Right hindlimb (tissue), 1 donor: ENCODE measurements at places on chromosomes 2 and 18.

GRCh38 chr2:37637190-37637860 is 34.1 kb downstream of the CDC42EP3 start:
- DNase-seq, result no peak

GRCh38 chr2:46095830-46096229 is 201.4 kb upstream of the EPAS1 start:
- DNase-seq, result no peak

DNA sequence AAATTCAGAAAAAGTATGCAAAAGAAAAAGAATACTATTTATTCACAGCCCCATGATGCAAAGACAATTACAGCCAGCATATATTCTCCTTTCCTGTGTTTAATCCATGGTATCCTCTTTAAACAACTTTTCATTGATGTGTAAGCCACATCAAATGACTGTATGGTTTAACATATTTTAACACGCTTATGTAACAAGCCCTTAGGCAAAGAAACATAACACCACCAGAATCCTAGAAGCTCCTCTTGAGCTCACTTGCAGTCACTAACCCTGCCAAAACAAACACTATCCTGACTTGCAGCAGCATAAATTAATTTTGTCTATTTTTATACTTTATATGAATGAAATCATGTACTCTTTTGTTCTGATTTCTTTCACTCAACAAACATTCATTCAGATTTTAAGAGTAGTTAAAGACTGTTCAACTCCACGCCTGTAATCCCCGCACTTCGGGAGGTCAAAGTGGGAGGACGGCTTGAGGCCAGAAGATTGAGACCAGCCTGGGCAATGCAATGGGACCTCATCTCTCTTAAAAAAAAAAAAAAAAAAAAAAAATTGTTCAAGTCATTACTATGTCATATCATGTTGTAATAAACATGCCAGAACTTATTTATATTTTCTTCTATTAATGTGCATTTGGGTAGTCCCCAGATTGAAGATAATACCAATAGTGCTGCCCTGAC is 226.3 kb downstream of the NBAS start:
- no peak for DNase-seq

DNA sequence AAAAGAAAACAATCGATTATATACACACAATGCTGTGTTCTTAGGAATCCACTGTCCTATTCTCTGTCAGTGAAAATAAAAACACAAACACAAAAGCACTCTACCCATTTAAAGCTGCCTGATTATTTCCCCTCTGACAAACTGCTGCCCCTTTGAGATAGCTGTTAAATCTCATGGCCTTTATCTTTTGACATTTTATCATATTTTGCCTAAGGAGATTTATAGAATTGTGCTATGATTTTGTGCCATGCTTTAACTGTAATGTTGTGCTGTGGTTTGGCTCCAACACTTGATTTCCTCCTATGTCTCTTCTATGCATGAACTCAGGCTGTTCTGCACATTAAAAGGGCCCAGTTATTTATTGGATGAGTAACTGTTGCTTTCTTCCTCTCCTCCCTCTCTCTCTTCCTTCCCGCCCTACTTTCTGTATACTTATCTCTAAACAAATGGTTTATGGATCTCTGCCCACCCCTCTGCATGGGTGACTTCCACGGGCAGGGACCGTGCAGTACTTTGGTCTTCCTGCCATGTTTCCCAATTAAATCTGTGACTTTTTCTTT is 1096.6 kb downstream of the TSN start:
- DNase-seq, result no peak

DNA sequence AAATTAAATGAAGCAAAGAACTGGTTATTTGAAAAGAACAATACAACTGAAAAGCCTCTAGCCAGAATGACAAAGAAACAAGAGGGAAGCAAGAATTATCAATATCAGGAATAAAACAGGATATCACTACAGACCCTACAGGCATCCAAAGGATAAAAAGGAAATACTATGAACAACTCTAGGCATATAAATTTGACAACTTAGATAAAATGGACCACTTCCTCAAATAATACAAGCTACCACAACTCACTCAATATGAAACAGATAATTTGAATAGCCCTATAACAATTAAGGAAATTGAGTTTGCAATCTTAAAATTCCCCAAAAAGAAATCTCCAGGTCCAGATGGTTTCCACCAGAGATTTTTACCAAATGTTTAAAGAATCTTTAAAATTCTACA is 19.8 kb downstream of the RPRD1A start:
- DNase-seq, result no peak

- DNase-seq, result no peak
These were observed 432.0 kb upstream of the FAM98A start for GRCh38 chr2:34031097-34031496.

GRCh38 chr2:235654103-235654813 is 160.4 kb downstream of the AGAP1 start:
- no peak for DNase-seq

DNA sequence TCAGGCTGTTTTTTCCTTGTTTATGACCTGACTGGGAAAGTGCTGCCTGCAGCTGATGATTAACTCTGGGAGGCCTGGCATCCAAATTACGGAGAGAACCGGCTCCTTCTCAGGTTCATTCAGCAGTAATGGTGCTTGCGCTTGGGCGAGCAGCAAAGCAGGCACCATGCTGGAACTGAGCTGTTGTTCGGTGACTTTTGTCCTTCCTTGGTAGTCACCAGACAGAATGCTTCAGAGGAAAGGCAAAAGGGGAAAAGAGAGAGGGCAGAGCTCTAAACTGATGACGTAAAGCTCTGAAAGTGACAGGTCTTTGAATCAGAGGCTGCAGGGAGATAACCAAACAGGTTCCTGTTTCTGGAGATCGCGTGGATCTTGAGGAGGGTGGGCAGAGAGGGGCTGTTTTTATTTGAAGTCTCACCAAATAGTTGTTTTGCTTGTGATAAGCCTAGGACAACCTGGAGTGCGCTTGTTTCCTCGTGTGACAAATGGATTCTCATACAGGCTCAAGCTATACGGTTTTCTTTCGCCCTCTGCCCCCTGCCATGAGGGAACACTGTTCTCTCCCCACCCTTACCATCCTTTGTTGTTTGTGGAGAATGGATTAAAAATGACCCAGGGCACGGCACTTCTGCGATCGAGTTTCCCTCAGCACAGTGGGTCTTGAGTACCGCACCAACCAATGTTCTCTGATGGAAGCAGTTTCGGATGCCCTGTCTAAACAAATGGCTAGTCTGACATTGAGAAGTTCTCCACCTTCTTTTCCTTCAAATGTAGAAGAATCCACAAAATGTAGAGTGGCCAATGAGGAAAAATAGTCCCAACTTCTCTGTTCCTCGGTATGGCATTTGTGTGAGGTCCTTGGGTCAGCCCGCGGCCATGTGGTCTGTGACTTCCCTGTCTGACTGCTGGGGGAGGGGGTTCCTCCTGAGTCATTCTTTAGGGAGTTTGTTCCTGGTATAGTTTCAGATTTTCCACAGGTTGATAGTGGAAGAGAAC is 1.3 kb downstream of the RASGRP3 start:
- no peak for DNase-seq

- no peak for DNase-seq
These were observed 98.8 kb downstream of the KLF7 start for GRCh38 chr2:207066791-207067460.

DNA sequence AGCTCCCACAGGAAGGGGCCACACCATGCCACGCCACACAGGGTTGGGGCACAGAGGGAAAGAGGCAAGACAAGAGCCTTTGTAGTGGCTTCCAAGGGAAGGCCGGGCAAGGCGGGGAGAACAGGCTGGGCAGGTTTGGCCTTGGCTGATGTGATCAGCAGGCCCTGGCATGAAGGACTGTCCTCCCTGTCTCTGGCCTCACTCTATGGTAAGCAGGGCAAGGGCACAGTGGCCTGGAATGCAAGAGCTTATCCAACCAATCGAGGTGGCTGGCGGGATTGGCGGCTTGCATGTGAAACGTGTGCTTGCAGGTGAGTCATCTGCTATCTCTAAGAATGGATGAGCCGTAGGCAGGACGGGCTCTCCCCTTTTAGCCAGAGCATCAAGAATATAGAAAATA is 6.4 kb upstream of the ATP9B start:
- DNase-seq, result no peak

- DNase-seq, result peak; percentile 41
These were observed 44.5 kb downstream of the PHLPP1 start for GRCh38 chr18:62759704-62760402.

- DNase-seq, result no peak
These were observed 780.0 kb downstream of the CNTNAP5 start for GRCh38 chr2:124805060-124805459.

GRCh38 chr18:76593843-76594242 is 98.8 kb upstream of the ZNF516 start:
- no peak for DNase-seq

- no peak for DNase-seq
These were observed 224.6 kb upstream of the LRRTM4 start for GRCh38 chr2:77746780-77747179.

DNA sequence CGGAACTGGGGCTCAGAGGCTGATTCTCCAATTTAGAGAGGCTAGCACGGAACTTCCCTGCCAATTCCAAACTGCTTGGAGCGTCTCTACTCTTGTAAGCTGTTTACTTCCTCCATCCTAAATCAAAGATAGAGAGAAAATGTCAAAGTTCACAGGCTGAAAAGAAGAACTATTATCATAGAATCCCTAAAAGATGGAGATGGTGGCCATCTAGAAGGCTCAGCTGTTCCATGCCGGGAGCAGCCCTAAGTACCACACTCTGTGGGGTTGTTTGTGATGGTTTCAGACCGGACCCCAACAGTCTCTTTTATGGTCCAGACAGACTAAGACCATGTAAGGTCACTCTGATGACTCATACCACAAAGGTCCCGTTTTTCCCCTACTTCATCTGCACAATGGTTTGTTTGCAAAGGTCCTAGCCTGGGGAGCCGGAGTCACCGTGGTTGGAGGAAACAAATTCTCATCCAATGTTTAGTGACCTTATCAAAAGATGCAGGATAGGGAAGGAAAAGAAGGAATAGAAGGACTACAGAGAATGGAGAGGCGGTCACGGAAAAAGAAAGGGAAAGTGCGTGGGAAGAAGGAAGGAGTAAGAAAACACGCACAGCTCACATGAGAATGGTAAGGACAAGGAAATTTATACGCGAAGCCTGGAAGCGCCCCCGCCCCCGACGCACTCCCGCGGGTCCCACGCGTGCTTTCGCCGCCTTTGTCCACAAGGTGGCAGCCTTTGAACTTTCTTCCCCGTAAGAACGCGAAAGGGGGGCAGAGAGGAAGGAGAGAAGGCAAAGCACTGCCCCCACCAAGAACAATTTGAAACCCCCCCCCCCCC is 453 bp upstream of the ANTXR1 start:
- DNase-seq, result peak; percentile 91

DNA sequence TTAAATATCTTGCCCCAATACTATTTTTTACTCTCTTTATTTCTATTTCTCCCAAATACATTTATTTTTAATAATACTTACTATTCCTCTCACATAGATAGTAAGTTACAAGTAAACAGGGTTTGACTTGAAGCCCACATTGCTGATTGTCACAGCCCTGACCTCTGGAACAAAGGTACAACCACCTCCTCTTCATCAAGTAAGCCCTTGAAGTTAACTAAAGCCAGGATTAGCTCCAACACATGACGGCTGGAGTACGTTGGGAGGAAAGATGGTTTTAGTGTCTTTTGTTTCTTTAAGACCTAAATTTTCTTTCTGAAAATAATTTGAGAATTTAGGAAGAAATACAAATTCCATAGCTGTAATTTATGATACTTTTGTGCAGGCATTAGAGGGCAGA is 949 bp downstream of the MYOM1 start:
- no peak for DNase-seq

DNA sequence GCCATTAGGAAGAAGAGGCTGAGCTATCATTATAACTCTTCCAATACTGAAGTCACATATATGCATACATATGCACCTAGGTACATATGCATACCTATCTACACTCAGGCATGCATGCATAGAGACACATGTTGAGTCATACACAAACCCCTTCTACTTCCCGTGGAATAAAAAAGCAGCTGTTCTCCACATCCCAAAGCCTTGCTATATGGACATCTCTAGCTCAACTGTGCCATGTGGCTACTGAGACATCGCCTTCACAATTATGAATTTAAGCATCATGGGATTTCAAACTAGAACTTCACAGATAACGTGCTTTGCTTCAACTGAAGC is 120.5 kb downstream of the ANKRD44 start:
- DNase-seq, result no peak

GRCh38 chr2:60555066-60555782 is 1.8 kb upstream of the BCL11A start:
- peak; percentile 75 for DNase-seq

GRCh38 chr2:25168256-25169072 is at the start of gene POMC:
Gene POMC, minus strand, starts transcription at chr2:25168580. Its CDS starts 3,808 bp downstream, at chr2:25164772.
- no peak for DNase-seq

GRCh38 chr18:26190506-26190905 is 35.7 kb upstream of the TAF4B start:
- no peak for DNase-seq

DNA sequence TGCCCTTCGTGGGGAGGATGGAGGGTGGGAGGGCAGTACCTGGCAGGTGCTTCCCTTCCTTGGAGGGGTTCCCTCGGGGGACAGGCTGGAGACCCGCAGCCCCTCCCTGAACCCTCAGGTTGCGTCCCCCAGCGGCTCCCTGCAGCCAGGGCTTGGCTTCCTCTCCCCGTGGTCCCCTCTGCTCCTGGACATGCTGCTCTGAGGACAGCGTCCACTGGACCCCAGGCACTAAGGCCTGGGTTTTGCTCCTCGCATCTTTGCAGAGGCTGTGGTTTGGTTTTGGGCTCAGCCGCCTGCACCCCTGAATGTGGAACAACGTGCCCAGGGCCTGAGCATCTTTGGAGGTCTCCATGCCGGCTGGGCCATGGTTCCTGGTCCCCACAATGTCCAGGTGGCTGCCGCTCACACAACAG is 133.5 kb downstream of the PTGR3 start:
- DNase-seq, result no peak

DNA sequence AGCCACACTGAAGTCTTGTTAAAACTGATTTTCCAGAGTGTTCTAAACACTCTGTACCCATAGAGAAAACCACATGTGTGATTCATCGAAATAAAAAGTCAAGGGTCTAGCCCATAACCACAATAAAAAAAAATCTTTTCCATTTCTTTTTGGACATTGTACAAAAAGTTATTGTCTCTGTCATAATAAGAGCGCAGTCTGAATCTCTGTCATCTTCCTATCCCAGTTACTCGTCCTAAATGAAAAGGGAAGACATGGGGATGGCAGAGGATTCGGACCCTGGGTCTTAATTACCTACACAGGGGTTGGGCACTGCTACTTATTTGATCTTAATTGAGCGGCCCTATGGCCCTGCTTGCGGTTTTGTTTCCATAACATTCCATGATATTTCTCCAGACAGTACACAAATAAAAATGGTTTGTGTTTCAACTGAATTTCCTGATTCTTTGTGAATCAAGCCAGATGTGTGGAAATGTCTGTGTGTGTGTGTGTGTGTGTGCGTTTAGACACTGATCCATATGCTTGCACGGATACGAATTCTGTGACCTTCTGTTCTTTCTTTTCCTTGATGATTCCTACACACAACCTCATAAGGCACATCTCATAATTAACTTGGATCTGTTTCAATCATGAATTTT is 133.4 kb upstream of the SPATS2L start:
- DNase-seq, result peak; percentile 70

DNA sequence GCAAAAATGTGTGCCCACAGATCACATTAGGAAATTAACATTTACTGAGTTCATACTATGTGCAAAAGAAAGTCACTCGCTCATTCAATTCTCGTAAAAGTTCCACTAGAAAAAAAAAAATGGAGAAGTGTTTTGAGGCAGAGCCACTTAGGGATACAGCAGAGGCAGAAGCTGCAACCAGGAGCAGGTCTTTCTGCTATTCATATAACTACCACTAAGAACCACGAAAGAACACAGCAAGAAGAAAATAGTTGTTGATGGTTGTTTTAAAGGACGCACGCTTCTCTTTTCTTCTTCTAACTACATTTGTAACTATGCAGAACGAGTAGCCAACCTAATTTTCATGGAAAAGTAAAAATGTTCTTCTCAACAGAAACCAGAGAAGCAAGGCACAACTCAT is 45.0 kb downstream of the ROCK2 start:
- DNase-seq, result no peak
